ENCODE measurements at places on chromosomes 7 and 10.

DNA sequence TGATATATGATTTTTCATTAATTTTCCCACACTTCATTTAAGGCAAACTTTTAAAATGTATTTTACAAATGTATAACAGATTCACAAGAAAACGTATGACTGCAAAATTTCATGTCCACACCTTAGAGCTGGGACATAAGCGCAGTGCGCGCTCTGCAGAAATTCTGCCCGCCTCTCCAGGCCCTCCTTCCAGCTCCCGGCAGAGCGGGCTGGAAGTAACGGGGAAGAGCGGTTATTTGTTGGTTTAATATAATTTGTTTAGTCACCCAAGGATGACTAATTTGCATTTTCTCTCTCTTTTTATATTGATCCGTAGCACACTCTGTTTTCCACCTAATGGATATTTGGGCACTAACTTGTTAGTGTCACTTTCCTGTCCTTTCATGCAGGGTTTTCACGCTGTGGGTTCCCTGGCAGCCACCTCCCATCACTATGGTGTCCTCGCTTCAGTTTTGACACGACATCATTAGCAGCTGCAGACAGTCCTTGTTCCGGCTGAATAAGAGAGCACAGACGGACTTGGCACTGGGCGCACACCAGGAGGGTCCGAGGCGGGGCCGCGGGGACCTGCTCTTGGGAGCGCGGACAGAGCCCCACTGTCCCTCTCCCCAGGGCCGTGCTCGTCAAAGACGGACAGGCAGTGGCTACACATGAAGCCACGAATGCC, 129.2 kb upstream of the SEC61G start:
- DNase-seq, result no peak

DNA sequence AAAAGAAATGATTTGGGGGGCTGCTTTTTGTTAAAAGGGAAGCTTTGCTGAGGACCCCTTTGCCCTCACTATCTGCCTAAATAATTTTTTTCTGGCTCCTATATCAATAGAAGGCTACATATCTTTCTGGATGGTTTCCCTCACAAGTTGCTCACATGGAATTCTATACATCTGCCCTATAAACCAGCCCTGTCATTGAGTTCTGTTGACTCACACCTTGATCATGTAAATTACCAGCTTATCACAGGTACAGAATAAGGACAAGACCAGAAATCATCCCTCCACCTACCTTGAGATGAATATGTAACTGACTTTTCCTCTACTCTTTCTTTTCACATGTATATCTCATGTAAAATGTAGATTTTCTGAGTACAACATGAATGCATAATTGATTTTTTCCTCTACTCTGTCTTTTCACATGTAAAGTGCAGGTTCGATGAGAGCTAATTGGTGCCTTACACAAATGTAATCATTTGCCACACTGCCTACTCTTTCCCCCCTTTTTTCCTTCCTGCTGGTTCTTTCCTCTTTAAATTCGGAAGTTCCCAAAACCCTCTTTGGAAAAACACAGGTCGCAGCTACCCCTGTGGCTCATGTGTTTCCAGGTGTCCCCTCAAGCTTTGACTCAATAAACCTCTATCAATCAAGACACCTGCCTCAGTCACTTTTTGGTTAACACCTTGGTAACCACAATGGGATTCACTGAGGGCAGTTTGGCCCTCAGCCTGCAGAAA, 12.5 kb downstream of the CYP3A43 start:
- DNase-seq, result no peak

GRCh38 chr10:75508239-75508813, 76.9 kb downstream of the LRMDA start:
- no peak for DNase-seq

DNA sequence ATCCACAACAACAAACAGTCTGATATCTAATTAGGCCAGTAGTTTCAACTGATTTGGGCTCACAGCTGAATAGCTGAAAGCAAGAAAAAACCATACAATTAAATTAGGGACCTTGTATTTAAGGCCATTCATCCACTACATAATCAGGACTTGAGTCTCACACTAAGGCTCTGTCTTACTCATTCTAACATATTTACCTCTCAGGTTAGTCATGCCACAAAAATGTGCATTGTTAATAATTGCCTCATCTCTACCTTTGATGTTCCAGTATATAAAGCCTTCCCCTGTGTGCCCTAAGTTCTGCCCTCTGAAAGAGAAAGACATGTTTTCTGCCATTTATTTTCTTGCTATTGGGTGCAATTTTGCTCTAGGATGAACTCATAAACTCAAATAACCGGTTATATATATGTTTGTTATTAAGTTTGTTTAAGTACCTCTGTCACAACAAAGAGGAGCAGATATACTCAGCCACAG, 5.3 kb upstream of the C1GALT1 start:
- DNase-seq, result no peak

- no peak for DNase-seq
These were observed 37.4 kb upstream of the XPNPEP1 start for GRCh38 chr10:109960682-109961081.

DNA sequence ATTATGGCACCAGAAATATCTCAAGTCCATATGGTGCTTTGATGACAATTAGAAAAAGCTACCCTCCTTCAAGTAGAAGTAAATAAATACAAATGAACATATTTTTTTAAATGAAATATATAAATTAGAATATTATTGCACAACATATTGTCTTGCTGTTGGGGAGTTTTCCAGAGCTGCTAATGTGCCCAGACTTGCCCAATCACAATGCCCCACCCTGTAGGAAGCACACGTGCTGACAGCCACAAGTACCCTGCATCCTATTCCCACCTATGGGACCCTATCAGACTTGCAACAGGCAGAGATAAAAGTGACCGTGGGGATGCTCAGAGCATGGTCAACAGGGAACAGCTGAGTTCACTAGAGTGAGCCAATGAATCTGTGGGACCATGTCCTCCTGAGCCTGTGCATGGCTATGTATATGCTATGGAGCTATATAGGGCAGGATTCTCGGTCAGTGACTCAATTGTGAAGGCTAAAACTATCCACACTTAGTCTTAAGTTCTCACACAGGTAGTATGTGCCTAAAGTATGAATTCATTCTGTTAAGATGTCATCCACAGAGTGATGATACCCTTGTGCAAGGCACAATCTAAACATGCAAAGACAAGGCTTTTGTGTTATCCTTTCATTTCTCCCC, 336.0 kb downstream of the HGF start:
- DNase-seq, result no peak

DNA sequence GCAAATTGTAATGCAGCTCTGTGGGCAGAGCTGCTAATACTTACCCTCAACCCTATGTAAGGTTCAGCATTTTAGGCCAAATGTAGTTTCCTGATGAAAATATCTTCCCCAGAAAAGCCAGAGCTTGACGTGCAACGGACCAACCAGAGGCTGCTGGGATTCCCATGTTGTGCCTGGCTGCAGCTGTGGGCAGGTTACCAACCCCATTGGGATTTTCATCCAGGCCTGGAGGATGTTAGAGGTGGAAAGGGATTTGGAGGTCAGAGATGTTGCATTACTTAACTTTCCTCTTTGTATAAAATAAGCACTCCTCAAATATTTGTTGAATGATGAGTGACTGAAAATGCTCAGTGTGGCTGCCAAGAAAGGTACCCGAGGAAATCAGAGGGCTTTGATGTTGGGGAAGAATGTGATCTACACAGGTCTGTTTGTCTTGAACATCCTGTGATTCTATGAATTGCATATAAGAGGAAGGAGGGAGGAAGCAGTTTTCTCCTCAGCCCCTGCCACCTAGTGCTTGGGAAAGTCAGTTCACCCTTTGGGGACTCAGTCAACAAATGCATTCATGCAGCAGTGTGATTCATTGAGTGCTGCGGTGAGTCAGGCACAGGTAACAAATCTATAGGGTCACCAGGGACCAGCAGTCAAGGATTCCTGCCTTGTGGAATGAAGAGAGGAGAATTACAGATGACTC, 487.2 kb downstream of the RPS24 start:
- no peak for DNase-seq

DNA sequence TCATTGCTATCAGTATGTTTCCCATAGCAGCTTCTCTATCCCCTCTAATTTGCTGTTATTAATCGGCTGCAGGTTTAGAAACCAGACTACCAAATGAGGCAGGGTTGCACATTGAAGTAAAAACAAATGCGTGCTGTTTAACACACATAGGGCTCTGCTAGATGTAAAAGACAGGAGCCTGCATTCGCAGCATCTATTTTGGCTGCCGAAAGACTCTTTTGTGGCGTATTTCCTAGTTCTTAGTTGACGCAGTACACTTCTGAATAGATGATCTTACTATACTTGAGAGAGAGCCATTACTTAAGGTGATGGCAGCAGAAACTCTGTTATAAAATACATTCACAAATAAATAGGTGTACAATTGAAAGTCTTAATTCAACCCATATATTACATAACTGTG, 21.4 kb downstream of the SGCE start:
- no peak for DNase-seq

DNA sequence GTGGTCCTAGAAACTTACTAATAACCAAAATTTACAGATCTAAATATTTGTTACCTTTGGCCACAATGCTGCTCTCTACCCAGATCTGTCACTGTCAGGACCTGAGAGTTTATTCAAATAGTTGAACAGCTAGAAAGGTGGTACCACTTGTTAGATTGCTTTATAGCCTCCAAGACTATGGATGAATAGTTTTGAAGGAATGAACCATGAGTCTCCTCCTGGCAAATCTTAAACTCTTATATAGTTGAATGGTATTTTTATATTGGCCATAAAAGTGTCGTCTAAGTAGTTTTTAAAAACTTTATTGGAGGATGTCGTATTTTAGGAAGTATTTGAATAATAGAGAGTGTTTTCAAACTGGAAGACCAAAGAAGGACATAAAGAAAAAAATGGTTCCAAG, 178.7 kb downstream of the AHR start:
- no peak for DNase-seq

GRCh38 chr10:121242741-121243608, 355.3 kb downstream of the FGFR2 start:
- DNase-seq, result no peak

DNA sequence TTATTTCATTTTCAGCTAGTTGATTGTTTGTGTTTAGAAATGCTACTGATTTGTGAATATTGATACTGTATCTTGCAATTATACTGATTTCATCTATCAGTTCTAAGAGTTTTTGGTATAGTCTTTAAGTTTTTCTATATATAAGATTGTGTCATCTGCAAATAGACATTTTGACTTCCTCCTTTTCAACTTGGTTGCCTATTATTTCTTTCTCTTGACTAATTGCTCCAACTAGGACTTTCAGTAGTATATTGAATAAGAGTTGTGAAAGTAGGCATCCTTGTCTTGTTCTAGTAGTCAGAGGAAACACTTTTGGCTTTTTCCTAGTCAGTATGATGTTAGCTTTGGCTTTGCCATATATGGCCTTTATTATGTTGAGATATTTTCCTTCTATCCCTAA, 20.4 kb downstream of the PHTF2 start:
- no peak for DNase-seq

- DNase-seq, result no peak
These were observed 808.1 kb downstream of the XPNPEP1 start for GRCh38 chr10:109115179-109115578.

GRCh38 chr7:31495653-31496052, 18.2 kb upstream of the ITPRID1 start:
- no peak for DNase-seq

GRCh38 chr10:69275444-69275843, 2.9 kb upstream of the HK1 start:
- DNase-seq, result no peak

DNA sequence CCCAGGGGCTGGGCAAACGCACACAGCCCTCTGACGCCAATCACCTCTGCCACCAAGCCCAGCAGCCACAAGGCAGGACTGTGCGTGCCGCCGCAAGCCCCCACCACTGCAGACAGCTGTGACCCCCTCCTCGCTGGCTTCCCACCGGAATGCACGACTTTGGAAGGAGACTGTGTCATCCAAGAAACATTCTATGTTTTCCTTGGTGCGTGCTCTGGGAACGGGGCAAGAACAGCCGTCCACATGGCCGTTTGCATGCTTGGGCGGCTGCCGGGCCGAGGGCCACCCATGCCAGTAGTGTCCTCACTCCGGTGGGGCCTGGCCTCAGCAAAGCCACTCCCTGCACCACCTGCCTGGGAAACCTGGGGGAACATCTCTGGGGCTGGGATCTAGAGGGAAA, 17.6 kb upstream of the ELN start:
- no peak for DNase-seq

DNA sequence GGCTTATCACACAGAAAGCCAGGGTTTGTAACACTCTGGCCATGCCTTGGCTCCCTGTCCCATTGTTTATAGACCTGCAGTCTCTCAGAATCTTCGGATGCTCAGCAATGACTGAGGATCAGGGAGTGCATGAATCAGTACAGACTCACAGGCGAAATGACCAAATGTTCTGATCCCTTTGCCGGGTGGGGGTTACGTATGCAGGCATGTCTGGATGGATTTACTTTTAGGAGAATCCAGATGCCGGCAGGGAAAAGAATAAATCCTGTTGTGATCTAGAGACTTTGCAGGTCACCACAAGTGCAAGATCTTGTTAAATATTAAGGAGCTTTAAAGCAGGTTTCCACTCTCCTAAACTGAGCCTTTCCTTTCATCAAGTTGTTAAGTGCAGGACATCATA, 149.5 kb downstream of the SFMBT2 start:
- DNase-seq, result no peak

- no peak for DNase-seq
These were observed 34.8 kb upstream of the NUB1 start for GRCh38 chr7:151306860-151307259.

DNA sequence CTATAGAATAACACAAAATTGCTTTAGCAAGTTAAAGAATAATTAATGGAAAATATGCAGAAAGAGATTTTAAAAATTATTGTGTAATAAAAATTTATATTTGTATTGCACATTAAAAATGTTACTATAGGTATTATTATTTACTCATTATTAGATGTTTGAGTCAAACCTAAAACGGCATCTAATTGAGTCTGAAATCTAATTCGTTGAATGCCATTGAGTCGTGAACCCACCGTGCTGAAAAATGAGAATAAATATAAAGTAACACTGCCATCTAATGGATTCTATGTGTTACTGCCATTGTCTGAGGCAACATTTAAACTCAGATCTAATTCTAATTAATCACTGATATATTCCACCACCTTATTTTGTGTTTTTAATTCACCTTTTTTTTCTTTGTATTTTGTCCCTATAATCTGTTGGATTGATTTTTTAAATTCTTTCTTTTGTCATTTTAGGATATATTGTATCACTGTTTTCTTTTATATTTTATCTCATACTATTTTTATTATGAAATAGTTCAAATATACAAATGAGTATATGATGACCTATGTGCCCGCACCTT, 62.2 kb downstream of the SAMD9 start:
- no peak for DNase-seq

- no peak for DNase-seq
These were observed 163.4 kb upstream of the MKLN1 start for GRCh38 chr7:131164025-131164925.

- no peak for DNase-seq
These were observed 85.4 kb downstream of the PCLO start for GRCh38 chr7:83077328-83077727.

GRCh38 chr7:81210137-81211064, 291.6 kb upstream of the SEMA3C start:
- DNase-seq, result no peak

DNA sequence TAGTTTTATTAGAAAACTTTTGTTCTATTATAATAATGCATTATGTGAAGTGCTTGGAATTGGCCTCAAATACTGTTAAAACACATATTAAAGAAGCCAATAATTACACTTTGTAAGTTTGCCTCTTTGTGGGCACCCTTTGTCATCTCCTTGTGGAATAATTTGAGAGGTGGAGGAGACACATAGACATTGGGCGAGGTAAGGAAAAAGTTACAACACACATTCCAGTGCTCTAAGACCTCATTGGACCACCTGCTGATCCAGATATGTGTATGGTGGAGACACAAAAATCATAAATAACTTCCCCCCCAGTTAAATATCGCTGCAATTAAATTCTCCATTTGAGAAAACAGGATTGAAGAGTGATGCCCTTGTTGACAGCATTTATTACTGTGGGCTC, 511.8 kb downstream of the GFRA1 start:
- no peak for DNase-seq
